ENCODE measurements at places on chromosomes 2 and 18.

GRCh38 chr2:224573724-224574123 lies 11.4 kb downstream of the CUL3 start:
- H3K27me3 ChIP-seq, result no peaks in the 10 kb centered on the region
- no peak overlapping the region for H3K4me3 ChIP-seq
- H3K27ac ChIP-seq, result no peak overlapping the region
- DNase-seq, result no peak

DNA sequence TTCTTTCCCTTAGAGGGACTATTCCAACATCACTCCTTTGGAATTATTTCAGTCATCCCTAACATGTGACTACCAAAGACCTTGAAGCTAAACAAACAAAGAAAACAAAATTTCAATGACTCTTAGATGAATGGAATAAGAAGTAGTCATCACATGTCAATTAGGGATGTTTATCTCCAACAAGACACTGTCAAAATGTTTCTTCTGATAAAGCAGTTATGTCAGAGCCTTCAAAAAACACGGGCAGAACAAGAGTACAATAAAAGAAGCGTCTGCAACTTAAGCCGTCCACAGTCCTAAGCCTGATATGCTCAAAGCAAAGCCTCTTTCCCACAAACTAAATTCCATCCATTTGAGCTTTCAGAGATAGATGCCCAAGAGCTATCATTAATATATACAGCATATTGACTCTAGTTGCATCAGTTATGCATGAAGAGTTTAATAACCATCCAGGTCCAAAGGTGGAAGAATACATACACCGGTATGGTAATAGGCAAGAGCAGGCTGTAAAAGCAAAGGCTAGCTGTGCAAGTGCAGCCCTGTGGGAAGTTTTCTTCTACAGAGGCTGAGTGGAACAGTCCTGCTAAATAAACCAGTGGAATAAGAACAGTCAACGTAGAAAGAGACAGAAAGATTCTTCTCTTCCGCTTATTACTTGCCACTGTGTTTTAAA lies 98.1 kb downstream of the ICA1L start:
- peaks cover 23% of the 10 kb centered on the region for H3K36me3 ChIP-seq
- no peak overlapping the region for H3K4me3 ChIP-seq
- no peaks in the 10 kb centered on the region for H3K4me1 ChIP-seq
- no peak for DNase-seq

- DNase-seq, result no peak
- H3K27ac ChIP-seq, result no peak overlapping the region
- no peak overlapping the region for H3K4me3 ChIP-seq
- no peaks in the 10 kb centered on the region for H3K36me3 ChIP-seq
These were observed 18.0 kb downstream of the GPR35 start for GRCh38 chr2:240643093-240643810.

DNA sequence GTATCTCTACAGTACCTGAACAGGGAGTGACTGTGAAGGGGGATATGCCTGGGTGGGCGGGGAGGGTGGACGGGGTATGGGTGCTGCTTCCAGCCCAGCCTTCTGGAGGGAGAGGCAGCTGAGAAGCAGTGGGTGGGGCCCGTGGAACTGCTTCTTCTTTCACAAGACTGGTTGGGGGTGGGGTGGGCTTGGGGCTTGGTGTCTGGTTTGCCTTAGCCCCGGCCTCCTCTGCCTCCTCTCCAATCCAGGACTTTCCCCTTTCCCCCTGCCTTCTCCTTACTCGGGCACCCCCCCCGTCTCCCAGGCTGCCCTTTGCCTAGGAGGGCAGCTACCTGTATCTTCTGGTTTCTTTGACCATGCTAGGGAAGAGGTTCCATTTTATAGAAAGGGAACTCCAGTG lies 233.4 kb downstream of the DYSF start:
- H3K36me3 ChIP-seq, result no peaks in the 10 kb centered on the region
- no peak overlapping the region for H3K27ac ChIP-seq
- H3K4me1 ChIP-seq, result no peaks in the 10 kb centered on the region
- H3K27me3 ChIP-seq, result no peaks in the 10 kb centered on the region

- H3K4me3 ChIP-seq, result no peak overlapping the region
- no peaks in the 10 kb centered on the region for H3K36me3 ChIP-seq
- H3K27me3 ChIP-seq, result no peaks in the 10 kb centered on the region
- H3K27ac ChIP-seq, result no peak overlapping the region
- peaks cover 12% of the 10 kb centered on the region for H3K4me1 ChIP-seq
- DNase-seq, result no peak
These were observed 18.3 kb upstream of the SP3 start for GRCh38 chr2:173983391-173983871.

DNA sequence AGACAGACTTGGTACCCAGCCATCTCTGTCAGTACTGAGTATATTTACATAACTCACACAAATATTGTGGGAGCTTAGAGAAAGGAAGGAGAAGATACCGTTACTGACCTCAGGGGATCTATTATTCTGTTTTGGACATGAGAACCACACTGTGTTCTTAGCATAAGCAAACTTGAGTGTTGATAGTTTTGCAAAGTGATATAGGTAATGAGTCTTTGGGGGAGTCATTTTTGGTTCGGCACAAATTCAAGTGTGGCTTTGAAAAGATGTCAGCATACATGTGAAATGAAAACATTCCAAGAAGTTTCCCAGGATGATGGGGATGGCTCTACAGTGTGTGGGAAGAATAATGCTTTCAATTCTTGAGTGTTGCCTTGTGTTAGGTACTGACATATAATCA lies 24.1 kb downstream of the SMARCAL1 start:
- DNase-seq, result no peak
- no peak overlapping the region for H3K27ac ChIP-seq
- peaks cover 52% of the 10 kb centered on the region for H3K36me3 ChIP-seq

DNA sequence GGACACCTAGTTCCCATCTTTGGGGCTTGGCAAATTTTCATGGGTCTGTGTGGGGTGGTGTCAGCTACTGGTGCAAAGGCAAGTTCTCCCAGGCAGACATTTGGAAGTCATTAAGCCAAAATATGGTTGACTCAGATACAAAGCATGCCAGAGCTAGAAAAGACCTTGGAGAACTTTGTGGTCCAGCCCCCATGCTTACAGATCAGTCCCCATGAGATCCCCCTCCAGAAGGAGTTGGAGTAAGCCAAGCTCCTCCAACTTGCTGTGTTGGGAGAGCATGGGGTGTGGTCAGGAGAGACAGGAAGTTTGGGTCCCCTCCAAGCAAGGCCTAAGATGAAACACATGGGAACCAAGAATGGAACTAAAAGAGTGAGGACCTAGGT lies 224.5 kb downstream of the CYP26B1 start:
- peaks cover 3% of the 10 kb centered on the region for H3K27me3 ChIP-seq
- DNase-seq, result no peak
- H3K4me3 ChIP-seq, result no peak overlapping the region
- H3K36me3 ChIP-seq, result no peaks in the 10 kb centered on the region
- H3K27ac ChIP-seq, result no peak overlapping the region

GRCh38 chr2:59322870-59323269 lies 1081.7 kb upstream of the FANCL start:
- H3K36me3 ChIP-seq, result no peaks in the 10 kb centered on the region
- no peaks in the 10 kb centered on the region for H3K27me3 ChIP-seq
- no peaks in the 10 kb centered on the region for H3K4me1 ChIP-seq
- no peak overlapping the region for H3K27ac ChIP-seq
- no peak overlapping the region for H3K4me3 ChIP-seq

- H3K4me3 ChIP-seq, result peak overlapping the region; percentile 79
- peaks cover 13% of the 10 kb centered on the region for H3K4me1 ChIP-seq
- H3K27me3 ChIP-seq, result peaks cover 83% of the 10 kb centered on the region
- H3K27ac ChIP-seq, result no peak overlapping the region
- no peak for DNase-seq
These were observed 863 bp upstream of the SIX2 start for GRCh38 chr2:45009928-45010701.

- H3K36me3 ChIP-seq, result no peaks in the 10 kb centered on the region
- peaks cover 31% of the 10 kb centered on the region for H3K4me1 ChIP-seq
- H3K27ac ChIP-seq, result no peak overlapping the region
- no peak overlapping the region for H3K4me3 ChIP-seq
- no peak for DNase-seq
- no peaks in the 10 kb centered on the region for H3K27me3 ChIP-seq
These were observed 68.6 kb upstream of the YWHAQ start for GRCh38 chr2:9699139-9700108.

DNA sequence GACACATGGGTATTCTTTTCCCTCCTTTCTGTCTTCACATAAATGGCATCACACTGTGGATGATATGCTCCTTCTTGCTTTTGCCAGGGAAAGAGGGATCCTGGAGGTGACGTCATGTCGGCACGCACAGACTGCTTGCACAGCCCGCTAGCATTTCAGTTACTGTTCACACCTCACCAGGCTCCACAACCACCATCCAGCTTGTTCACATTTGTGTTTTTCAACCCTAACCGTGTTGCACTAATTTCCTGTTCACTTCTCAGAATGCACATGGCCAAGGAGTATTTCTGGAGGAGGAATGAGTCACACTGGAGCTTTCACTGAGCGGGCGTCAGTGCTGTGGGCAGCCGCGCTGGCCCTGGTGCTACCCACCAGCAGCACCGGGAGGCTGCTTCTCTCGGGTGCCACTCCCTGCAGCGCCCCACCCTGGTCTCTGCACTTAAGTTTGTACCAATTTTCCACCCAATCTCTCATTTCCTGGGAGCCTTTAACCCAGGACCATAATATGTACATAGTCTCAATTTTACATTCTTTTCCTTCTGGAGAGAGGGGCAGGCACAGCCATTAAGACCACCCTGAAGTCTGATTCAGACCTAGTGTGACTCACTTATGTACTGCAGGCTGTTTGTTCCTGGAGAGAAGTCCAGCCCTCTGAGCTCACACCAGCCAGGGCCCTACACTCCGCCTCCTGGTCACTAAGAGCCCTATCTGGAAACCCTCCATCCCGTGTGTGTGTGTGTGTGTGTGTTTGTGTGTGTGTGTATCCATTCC lies 65.1 kb downstream of the MBP start:
- H3K4me3 ChIP-seq, result peak overlapping the region; percentile 76
- peaks cover 82% of the 10 kb centered on the region for H3K36me3 ChIP-seq
- no peaks in the 10 kb centered on the region for H3K27me3 ChIP-seq
- DNase-seq, result peak; percentile 84

All from T-helper 2 cell treated with Interferon-gamma antibody and Interleukin-4, amounts not matched to agents 5 μg/mL and 100 μg/mL, for 36 hours (primary cell).